ENCODE measurements at places on chromosomes 7 and 10.

DNA sequence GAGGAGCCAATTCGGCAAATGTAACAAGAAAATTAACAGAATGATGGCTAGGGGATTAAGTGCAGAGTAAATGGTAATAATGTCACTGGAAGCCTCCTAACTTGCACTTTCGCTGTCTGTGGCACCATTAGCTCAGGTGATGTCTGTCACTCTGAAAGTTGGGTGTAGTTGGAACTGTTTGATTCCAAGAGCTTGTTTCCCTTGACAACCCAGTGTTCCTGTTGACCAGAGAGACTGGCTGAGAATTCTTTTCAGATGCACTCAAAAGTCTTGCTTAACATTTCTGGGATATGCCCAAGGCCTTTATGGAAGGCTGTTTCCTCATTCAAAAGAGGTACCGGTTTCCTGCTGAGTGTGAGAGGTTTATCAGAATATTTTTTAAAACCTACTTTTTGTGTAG lies 49.6 kb downstream of the PLPP4 start:
- no peak overlapping the region for H3K27ac ChIP-seq
- no peaks in the 10 kb centered on the region for H3K36me3 ChIP-seq
- no peak overlapping the region for H3K4me3 ChIP-seq
- no peaks in the 10 kb centered on the region for H3K4me1 ChIP-seq

DNA sequence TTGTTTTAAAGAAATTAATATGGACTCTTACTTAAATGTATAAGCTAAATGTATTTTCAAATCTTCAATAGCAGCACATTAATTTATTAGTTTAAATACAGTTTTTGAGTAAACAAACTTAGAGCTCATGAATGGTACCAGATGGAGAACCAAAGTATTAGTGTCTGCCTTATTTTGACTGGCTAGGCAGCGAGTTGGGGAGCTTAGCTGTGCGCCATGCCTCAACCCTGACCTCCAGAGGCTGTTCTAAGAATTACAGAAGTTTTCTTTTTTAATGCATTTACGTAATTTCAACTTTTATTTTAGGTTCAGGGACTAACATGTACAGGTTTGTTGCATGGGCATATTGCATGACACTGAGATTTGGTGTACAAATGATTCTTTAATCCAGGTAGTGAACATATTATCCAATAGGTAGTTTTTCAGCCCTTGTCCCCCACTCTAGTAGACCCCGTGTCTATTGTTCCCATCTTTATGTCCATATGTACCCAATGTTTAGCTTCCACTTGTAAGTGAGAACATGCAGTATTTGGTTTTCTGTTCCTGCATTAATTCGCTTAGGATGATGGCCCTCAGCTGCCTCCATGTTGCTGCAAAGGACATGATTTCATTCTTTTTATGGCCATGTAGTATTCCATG lies 166.8 kb downstream of the IQUB start:
- H3K27me3 ChIP-seq = no peaks in the 10 kb centered on the region
- no peaks in the 10 kb centered on the region for H3K4me1 ChIP-seq
- no peak for DNase-seq
- no peak overlapping the region for H3K4me3 ChIP-seq
- H3K27ac ChIP-seq = no peak overlapping the region

DNA sequence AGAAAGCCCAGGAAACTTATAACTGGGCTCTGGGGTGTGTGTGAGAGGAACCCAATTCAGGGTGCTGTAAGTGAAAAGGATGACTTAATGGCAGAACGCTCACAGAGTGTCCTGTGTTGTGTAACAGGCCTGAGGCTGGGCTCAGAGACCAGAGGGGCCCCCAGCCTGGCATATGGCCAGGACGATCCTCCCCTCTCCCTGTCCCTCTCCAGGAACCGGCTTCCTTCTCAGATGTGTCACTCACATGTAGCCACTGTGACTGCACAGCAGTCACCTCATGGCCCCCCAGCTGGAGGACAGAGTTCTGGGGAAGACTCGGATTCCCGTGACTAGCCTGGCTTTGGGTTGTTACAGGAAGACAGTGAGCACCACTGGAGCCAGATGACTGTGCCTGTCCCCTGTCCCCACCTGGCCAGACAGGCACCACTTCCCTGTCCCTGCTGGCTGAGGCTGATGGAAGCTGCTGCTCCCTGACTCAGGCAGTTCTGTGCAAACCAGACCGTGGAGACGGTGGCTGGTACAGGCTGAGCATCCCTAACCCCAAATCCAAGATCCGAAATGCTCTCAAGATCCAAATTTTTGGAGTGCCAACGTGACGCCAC lies 220.5 kb downstream of the MLLT10 start:
- no peaks in the 10 kb centered on the region for H3K4me1 ChIP-seq
- H3K27me3 ChIP-seq = no peaks in the 10 kb centered on the region
- no peak overlapping the region for H3K4me3 ChIP-seq
- DNase-seq = no peak
- peaks cover 9% of the 10 kb centered on the region for H3K36me3 ChIP-seq

DNA sequence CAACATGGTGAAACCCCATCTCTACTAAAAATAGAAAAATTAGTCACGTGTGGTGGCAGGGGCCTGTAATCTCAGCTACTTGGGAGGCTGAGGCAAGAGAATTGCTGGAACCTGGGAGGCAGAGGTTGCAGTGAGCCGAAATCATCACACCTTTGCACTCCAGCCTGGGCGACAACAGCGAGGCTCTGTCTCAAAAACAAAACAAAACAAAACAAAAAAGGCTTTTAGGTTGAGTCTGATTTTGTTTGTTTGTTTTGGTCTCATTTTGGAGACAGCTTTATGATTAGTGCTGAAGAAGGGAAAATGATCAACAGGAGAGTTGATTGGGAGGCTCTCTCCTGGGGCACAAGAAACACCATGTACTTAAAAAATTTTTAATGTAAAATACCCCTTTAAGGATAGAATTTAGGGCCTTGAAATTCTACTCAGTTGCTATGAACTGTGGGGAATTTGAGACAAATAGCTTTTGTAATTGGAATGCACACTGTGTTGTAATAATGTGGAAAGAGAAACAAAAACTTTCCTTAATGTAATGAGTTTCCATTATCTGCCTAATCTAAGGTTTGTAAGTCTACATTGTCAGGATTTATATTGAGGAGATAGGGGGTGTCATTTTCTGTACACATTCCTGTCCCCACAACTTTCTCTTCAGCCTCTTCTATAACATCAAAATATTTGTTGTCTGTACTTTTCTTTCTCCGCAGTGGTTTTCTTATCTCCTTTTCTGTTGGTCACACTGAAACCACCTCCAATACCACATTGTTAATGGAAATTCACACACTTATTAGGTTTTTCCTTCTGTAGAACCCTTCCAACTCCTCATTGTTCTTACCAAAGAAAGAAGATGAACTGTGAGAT lies 41.3 kb downstream of the ARID5B start:
- peak overlapping the region; percentile 27 for H3K4me3 ChIP-seq
- H3K27ac ChIP-seq = peak overlapping the region; percentile 61
- no peaks in the 10 kb centered on the region for H3K36me3 ChIP-seq
- DNase-seq = no peak
- H3K4me1 ChIP-seq = peaks cover 27% of the 10 kb centered on the region

DNA sequence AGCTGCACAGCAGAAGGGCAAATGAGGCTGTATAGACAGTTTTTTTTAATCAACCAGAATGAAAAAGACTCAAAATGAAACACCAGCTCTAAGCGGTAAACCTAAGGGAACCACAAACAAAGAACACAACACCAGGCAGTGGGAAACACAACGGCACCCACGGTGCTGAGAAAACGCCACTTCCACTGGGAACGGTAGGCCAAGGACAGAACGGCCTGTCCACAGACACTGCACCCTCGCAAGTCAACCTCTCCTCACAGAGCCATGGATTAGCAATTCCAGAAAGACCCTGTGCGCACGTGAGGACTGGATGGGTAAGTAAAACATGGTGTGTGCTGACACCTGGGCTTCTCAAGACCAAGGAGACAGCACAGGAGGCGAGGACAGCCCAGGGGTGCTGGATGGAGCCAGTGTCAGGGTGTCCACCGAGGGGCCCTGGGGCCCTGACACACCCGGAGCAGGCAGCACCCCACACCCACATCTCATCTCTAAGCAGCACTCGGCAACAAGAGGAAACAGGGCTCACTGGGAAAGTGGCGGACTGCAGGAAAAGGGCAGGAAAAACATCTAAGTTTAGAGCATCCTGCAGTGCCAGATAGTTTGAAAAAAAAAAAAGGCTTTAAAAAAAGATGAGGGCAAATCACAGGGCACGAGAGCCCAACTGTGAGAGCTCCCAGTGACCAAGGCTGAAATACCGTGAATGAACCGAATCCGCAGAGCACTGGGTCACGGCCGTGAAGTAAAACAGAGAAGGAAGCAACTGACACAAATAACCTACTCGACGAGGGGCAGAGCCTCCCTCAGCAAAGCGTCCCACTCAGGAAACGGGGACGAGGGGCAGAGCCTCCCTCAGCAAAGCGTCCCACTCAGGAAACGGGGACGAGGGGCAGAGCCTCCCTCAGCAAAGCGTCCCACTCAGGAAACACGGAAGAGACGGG lies 120.2 kb downstream of the MAD1L1 start:
- H3K27me3 ChIP-seq = no peaks in the 10 kb centered on the region
- H3K27ac ChIP-seq = no peak overlapping the region
- H3K4me3 ChIP-seq = no peak overlapping the region
- no peak for DNase-seq
- no peaks in the 10 kb centered on the region for H3K4me1 ChIP-seq
- H3K36me3 ChIP-seq = no peaks in the 10 kb centered on the region

- no peak for DNase-seq
- no peak overlapping the region for H3K4me3 ChIP-seq
- no peaks in the 10 kb centered on the region for H3K36me3 ChIP-seq
- no peaks in the 10 kb centered on the region for H3K4me1 ChIP-seq
- H3K27ac ChIP-seq = no peak overlapping the region
- no peaks in the 10 kb centered on the region for H3K27me3 ChIP-seq
Observed at GRCh38 chr10:126128581-126128980, 232.2 kb downstream of the FANK1 start.

GRCh38 chr10:60980997-60981396 lies 37.0 kb upstream of the RHOBTB1 start:
- H3K27ac ChIP-seq = no peak overlapping the region
- H3K27me3 ChIP-seq = no peaks in the 10 kb centered on the region
- H3K4me1 ChIP-seq = no peaks in the 10 kb centered on the region
- no peak overlapping the region for H3K4me3 ChIP-seq

GRCh38 chr7:50412973-50413372 lies 37.2 kb downstream of the FIGNL1 start:
- H3K36me3 ChIP-seq = no peaks in the 10 kb centered on the region
- DNase-seq = no peak
- peaks cover 9% of the 10 kb centered on the region for H3K4me1 ChIP-seq
- no peaks in the 10 kb centered on the region for H3K27me3 ChIP-seq
- no peak overlapping the region for H3K4me3 ChIP-seq

- H3K4me1 ChIP-seq = no peaks in the 10 kb centered on the region
- no peak overlapping the region for H3K4me3 ChIP-seq
- DNase-seq = no peak
- H3K36me3 ChIP-seq = no peaks in the 10 kb centered on the region
- H3K27ac ChIP-seq = no peak overlapping the region
Observed at GRCh38 chr7:110224643-110225042, 866.3 kb upstream of the LRRN3 start.

DNA sequence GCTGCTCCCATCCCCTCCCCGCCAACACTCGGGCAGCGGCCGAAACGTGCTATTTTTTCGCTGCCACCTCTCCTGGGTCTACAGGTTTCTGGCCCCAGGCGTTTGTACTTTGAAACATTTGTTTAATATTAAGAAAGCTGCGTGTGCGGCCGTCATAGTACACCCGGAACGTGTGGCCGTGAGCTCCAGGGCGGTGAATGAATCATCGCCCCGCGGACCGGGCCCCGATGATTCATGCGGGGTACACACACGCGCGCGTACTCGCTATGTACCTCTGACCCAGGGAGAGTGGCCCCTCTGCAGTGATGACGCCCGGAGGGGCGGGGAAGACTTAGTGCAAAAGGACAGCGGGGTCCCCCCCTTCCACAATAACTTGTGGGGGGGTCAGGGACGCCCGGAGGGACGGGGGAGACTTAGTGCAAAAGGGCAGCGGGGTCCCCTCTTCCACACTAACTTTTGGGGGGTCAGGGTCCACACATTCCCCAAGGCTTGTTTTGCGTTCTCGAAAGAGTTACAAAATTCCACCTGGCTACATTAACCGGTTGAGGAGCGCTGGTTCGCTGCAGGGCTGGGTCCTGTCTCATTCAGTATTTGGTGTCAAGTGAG lies 56.5 kb upstream of the PCGF5 start:
- DNase-seq = peak; percentile 68
- peaks cover 14% of the 10 kb centered on the region for H3K4me1 ChIP-seq
- H3K4me3 ChIP-seq = peak overlapping the region; percentile 70

GRCh38 chr7:107692501-107692900 lies 31.9 kb downstream of the SLC26A4 start:
- H3K27ac ChIP-seq = no peak overlapping the region
- H3K27me3 ChIP-seq = no peaks in the 10 kb centered on the region
- no peak for DNase-seq
- no peak overlapping the region for H3K4me3 ChIP-seq
- no peaks in the 10 kb centered on the region for H3K36me3 ChIP-seq

DNA sequence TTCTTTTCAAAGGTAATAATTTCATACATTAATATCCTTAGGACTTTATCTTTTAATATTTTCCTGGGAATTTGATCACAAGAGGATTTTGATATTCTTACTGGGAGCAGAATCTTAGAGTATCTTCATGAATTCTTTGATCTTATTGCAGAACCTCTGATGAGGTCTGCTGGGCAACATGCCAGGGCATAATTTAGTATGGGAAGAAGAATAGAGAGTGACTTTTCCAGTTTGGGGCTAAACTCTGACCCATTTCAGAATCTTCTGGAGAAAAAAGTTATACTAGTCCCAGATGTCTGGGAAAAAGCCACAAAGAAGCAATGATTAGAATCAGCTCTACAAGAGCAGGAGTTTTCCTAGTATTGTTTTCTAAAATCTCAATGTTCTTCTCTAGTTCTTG lies 28.0 kb upstream of the RSU1 start:
- H3K4me3 ChIP-seq = no peak overlapping the region
- DNase-seq = no peak
- H3K4me1 ChIP-seq = no peaks in the 10 kb centered on the region
- no peaks in the 10 kb centered on the region for H3K27me3 ChIP-seq
- H3K27ac ChIP-seq = no peak overlapping the region

All from effector memory CD4-positive, alpha-beta T cell (primary cell).